GM12892 (cell line): ENCODE measurements at places on chromosomes 6 and 20.

DNA sequence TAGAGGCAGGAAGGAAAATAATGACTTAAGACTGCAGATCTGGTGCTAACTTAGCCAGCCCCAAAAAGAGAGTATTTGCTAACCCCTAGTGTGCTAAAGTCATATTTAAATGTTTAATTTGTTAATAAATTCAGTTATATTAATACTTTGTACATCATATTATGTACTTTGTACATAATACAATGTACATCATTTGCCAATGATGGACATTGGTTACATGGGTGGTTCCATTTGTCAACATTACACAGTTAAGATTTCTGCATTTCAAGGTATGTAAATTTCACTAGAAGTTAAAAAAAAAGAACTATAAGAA is 63.9 kb upstream of the PIM1 start:
- DNase-seq = no peak

- no peak for DNase-seq
These were observed 6.3 kb upstream of the NAA20 start for GRCh38 chr20:20010639-20011500.

- DNase-seq = no peak
These were observed 158.0 kb upstream of the RIN2 start for GRCh38 chr20:19600042-19600441.

GRCh38 chr20:4154958-4155411 is 139.6 kb upstream of the RNF24 start:
- no peak for DNase-seq
